Hepatocyte (in vitro differentiated cells): ENCODE measurements at places on chromosomes 5 and 9. TPM values are rescaled to one million over a fixed set of nuclear protein-coding genes. Genes with fewer than 3 reads are reported as not detected.

WDR38 gene
- total RNA-seq: not detected in 2 replicates

PAX5 gene
- not detected in 2 replicates for total RNA-seq

OLFM1 gene
- 1.5 and 4.8 TPM in 2 replicates for total RNA-seq

SV2C gene
- total RNA-seq: under 0.01 and 0.12 TPM in 2 replicates

NDUFS4 gene
- total RNA-seq: 111 and 113 TPM in 2 replicates

FAM153A gene
- 0.27 and 1.6 TPM in 2 replicates for total RNA-seq

FBP1 gene
- 24.0 and 31.2 TPM in 2 replicates for total RNA-seq

DOCK2 gene
- 0.48 and 0.60 TPM in 2 replicates for total RNA-seq

- no peaks in the 10 kb centered on the region for H3K4me1 ChIP-seq
- no peaks in the 10 kb centered on the region for H3K36me3 ChIP-seq
- no peak overlapping the region for H3K4me3 ChIP-seq
- DNase-seq: no peak
- no peak overlapping the region for H3K27ac ChIP-seq
Observed at GRCh38 chr5:87888139-87888538, 380.5 kb downstream of the TMEM161B start.

- no peak overlapping the region for H3K27ac ChIP-seq
- no peaks in the 10 kb centered on the region for H3K4me1 ChIP-seq
- no peak overlapping the region for H3K4me3 ChIP-seq
Observed at GRCh38 chr5:152092580-152092979, 167.9 kb upstream of the GLRA1 start.

GRCh38 chr5:116454417-116454927, 120.2 kb downstream of the SEMA6A start:
- H3K4me3 ChIP-seq: no peak overlapping the region
- peak overlapping the region; percentile 42 for H3K27ac ChIP-seq
- DNase-seq: peak; percentile 53
- no peaks in the 10 kb centered on the region for H3K27me3 ChIP-seq
- no peaks in the 10 kb centered on the region for H3K36me3 ChIP-seq

DNA sequence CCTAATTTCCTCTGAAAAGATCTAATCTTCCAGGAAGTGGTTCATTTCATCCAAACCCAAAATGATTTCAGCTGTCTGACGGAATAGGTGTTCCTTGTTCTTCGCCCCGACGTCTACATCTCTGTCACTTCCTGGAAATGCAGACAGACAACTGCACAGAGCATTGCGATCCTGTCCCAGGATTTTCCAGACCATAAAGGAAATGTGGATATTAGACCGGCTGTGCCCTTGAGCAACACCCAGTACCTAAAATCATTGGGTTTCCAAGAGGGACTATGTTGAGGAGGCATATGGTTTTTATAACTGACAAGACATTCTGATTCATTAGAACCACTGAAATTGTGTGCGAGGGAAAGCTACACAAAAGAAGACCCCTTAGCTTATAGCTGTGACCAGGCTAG, 74.2 kb downstream of the MSX2 start:
- no peaks in the 10 kb centered on the region for H3K27me3 ChIP-seq
- peak overlapping the region; percentile 29 for H3K27ac ChIP-seq
- DNase-seq: no peak

- H3K4me3 ChIP-seq: no peak overlapping the region
- no peak for DNase-seq
- H3K36me3 ChIP-seq: no peaks in the 10 kb centered on the region
- H3K4me1 ChIP-seq: no peaks in the 10 kb centered on the region
- no peaks in the 10 kb centered on the region for H3K27me3 ChIP-seq
- H3K27ac ChIP-seq: no peak overlapping the region
Observed at GRCh38 chr5:58787987-58788386, 205.1 kb downstream of the RAB3C start.
